ENCODE measurements at places on chromosomes 12 and 14.

DNA sequence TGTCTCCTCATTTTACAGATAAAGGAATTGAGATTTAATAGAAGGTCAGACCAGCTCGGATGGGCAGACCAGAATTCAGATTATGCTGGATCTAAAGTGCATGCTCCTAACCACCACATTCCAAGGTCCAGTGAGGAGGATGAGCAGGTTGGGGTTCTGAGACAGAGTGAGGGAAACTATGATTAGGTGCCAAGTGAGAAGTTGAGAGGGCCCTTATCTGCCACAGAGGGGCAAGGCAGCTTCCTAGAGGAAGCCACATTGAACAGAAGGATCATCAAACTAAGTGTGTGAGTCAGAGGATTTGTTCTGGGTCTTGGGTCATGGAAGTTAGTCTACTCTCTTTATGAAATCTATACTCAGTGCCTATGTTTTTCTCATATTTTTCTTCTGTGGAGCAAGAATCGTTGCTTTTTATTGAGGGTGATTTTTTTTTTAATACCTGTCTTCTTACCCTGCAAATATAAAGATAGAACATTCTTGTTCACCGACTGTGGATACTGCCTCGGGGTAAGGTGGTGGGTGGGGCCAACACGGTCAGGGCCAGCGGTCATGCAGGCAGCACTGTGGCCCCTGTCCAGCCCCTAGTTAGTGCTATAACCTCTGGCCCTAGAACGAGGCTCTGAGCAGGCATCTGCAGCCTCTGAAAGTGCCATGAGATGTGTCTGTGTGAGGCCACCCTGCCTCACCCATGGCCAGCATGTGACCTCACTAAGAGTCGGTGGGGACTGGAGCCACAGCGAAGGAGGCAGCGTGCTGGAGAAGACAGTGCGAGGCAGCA is 55.6 kb upstream of the PTHLH start:
- DNase-seq: no peak

GRCh38 chr12:120800665-120801064 is 75.0 kb downstream of the ACADS start:
- DNase-seq: no peak

GRCh38 chr12:123748161-123748560 is 13.9 kb upstream of the DNAH10 start:
- no peak for DNase-seq

DNA sequence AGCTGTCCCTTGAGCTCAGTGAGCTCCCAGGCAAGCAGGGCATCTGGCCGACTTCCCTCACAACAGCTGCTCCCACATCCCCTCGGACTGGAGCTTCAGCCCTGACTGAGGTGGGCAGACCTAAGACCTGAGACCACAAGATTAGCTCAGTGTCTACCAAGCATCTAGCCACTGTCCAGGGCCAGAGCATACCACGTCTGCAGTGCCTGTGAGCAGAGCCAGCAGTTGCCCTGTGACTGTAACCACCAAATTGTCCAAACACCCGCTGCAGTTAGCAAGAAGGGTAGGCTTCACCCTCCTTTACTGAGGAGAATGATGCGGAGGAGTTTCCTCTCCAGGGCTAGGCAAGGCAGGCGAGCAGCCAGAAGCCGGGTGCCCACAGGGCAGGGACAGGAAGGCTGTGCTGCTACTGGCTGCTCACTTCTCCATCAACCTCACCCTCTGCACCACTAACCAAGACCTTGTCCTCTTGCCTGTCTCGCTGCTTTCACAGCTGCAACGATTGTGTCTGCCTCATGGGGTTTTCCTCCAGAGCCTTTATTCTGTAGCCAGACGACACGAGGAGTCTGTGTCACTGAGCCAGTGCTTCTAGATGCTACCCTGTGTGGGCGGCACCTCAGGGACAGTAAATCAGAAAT is 53.9 kb downstream of the ANAPC7 start:
- DNase-seq: no peak

- no peak for DNase-seq
These were observed 85.3 kb downstream of the DAAM1 start for GRCh38 chr14:59273737-59274136.

DNA sequence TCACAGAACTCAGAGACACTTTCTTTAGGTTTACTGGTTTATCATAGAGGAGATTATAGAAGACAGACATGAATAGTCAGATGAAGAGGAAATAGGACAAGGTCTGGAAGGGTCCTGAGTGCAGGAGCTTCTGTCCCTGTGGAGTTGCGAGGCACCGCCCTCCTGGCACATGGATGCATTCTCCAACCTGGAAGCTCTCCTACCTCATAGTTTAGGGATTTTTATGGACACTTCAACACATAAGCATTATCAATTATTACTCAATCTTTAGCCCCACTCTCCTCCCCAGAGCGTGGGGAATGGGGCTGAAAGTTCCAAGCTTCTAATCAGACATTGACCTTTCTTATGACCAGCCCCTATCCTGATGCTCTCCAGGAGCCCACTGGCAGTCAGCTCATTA is 12.6 kb upstream of the KRT7 start:
- DNase-seq: no peak

GRCh38 chr12:60195483-60195882 is 599.7 kb downstream of the SLC16A7 start:
- no peak for DNase-seq

GRCh38 chr12:57783466-57783801 is 847 bp downstream of the TSFM start:
- DNase-seq: no peak

DNA sequence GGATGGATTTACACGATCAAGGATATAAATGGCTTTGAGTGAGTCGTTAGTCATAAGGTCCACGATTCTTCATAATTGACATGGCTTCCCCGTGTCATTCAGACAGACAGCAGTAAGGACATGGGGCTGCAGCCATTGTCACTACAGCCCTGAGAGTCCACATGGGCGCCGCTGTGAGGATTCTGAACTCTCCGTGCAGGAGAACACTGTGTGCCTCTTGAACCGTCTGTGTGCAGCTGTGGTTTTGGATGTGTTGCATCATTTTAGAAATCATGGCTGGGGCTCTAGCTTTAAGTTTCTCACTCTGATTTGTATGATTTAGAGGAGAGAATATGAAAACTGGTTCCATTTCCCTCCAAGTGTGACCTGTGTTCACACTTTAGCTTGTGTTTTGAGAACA is 47.2 kb downstream of the NPAS3 start:
- peak; percentile 25 for DNase-seq

- no peak for DNase-seq
These were observed 230.1 kb downstream of the ANO6 start for GRCh38 chr12:45446013-45446412.

DNA sequence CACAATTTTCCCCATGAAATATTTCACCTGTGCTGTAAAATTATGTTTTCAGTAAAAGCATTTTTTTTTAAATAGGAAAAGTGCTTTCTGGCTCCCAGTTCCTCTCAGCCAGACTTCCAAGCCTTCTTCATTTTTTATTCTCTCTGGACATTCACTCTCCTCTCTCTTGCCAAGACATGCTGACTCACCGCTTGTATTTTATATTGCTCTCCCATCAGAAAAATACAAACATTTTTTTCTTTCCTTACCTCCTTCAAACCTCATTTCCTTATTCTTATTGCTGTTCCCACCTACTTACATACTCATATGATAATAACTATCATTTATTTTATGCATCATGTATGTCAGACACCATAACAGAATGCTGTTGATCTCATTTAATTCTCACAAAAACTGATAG is 37.7 kb upstream of the ZNF641 start:
- DNase-seq: no peak

- DNase-seq: no peak
These were observed 17.3 kb upstream of the DNAH10 start for GRCh38 chr12:123744836-123745235.

- no peak for DNase-seq
These were observed 26.2 kb upstream of the TRIM9 start for GRCh38 chr14:51121096-51121495.

DNA sequence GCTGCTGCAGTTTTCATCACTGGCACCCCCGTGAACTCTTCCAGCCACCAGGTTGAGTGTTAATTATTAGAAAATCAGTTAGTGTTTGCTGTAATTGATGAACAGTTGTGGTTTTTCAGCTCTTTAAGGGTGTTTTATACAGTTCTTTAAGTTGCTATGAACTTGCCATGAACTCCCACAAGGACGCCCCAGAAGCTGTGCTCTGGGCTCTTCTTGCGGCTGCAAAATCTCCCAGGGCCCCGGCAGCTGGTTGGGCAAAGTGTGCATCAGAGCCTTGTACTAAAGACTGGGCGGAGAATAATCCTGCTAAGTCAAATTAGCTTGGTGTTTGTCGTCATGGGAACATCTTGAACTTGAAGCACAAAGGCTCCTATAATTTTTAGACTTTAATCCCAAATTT is 82.2 kb downstream of the EML1 start:
- no peak for DNase-seq

- no peak for DNase-seq
These were observed 26.6 kb downstream of the TCHP start for GRCh38 chr12:109926488-109927210.

DNA sequence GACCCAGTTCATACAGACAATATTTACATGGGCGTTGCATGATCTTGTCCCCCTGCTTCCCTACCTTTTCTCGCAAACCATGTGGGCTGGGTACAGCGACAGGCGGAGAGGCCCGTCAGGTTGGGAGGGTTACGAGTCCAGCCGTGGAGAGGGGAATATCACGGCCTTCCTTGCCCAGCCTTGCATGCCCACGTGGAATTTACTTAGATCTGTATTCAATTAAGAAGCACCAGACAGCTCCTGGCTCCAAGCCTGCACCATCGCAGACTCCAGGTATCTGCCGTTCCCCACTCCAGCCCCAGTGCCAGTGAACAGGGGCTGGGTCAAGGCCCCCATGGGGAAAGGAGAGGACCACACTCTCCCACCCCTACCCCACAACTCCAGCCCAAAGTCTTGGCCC is 29.8 kb downstream of the BCL11B start:
- no peak for DNase-seq
